Hepatocyte (in vitro differentiated cells): ENCODE measurements at places on chromosomes 12 and 14. TPM values are rescaled to one million over a fixed set of nuclear protein-coding genes. Genes with fewer than 3 reads are reported as not detected.
A peak's percentile ranks its signal among the peaks of the same experiment; 100 is the strongest.

GRCh38 chr12:18151036-18151435 is 61.0 kb upstream of the RERGL start:
- H3K27me3 ChIP-seq, result no peaks in the 10 kb centered on the region
- H3K4me1 ChIP-seq, result no peaks in the 10 kb centered on the region
- H3K4me3 ChIP-seq, result no peak overlapping the region
- H3K27ac ChIP-seq, result no peak overlapping the region
- no peaks in the 10 kb centered on the region for H3K36me3 ChIP-seq

GRCh38 chr12:26136688-26137087 is 11.9 kb upstream of the BHLHE41 start:
- H3K27ac ChIP-seq, result no peak overlapping the region
- no peaks in the 10 kb centered on the region for H3K36me3 ChIP-seq
- H3K4me1 ChIP-seq, result no peaks in the 10 kb centered on the region
- no peak for DNase-seq
- H3K4me3 ChIP-seq, result no peak overlapping the region

DNA sequence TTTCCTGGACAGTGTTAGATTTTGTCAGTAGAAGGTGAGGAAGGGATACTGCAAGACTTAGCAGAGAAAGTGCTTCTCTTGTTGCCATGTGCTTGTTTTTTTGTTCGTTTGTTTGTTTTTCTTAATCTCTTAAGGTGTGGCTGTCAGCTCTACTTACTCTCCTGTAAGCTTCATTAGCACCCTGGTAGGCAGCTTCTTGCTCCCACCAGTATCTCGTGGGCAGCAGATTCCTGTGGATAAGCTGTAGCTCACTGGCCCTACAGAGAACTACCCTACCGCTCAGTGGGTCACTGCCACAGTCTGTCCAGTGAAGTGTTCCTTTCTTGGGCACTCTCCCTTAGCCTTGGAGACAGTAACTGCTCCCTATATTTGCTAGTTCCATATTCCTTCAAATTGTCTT is 30.1 kb downstream of the VRK1 start:
- no peaks in the 10 kb centered on the region for H3K27me3 ChIP-seq
- no peak for DNase-seq
- no peak overlapping the region for H3K4me3 ChIP-seq
- H3K27ac ChIP-seq, result no peak overlapping the region
- H3K4me1 ChIP-seq, result no peaks in the 10 kb centered on the region
- no peaks in the 10 kb centered on the region for H3K36me3 ChIP-seq

- H3K36me3 ChIP-seq, result no peaks in the 10 kb centered on the region
- peaks cover 7% of the 10 kb centered on the region for H3K4me1 ChIP-seq
- no peak for DNase-seq
- H3K27me3 ChIP-seq, result no peaks in the 10 kb centered on the region
Measured at GRCh38 chr12:66624806-66625205, 54.1 kb downstream of the GRIP1 start.

DNA sequence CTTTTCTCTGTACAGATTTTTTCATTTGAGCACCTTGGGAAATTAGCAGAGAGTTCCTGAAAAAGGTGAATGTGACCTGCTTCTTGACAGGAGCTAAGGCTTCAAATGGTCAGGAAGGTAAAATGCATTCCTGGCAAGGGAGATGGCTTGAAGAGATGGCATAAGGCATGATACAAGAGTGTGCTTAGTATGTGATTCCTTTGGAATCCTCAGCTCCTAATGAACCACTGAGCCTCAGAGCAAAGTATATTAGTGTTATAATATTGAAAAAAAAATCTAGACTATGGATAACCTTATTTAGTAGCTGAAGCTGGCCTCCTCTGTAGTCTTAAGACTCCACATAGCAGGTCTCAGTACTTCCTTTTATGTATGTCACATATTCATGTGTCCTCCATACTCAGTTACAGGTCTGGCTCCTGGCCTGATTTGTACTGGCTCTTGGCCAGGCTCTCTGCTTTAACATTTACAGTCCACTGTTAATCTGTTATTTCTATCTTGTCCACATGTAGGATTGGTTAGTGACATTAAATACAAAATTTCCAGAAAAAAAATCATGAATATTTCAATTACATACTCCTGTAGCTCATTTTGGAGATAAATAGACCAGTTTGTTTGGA is 17.9 kb downstream of the TOGARAM1 start:
- no peak overlapping the region for H3K4me3 ChIP-seq
- no peak for DNase-seq
- no peaks in the 10 kb centered on the region for H3K36me3 ChIP-seq
- no peak overlapping the region for H3K27ac ChIP-seq

DNA sequence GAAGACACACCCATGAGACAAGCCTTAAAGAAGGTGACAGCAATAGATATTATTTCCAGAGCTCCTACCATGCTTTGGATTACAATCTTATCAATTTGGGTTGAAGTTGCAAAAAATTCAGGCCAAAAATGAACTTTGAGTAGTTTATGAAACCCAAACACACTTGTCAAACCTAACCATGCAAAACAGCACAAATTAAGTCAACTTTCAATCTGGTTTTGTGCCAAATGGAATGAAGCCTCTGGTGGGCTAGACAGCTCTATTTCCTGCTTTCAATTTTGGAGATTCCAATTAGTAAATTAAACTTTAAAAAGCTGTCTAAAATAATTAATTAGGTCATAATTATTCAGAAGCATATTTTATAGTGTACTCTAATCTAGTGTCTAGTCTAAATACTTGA is 203.4 kb downstream of the SYT1 start:
- H3K4me3 ChIP-seq, result no peak overlapping the region
- no peaks in the 10 kb centered on the region for H3K27me3 ChIP-seq
- no peaks in the 10 kb centered on the region for H3K36me3 ChIP-seq

DNA sequence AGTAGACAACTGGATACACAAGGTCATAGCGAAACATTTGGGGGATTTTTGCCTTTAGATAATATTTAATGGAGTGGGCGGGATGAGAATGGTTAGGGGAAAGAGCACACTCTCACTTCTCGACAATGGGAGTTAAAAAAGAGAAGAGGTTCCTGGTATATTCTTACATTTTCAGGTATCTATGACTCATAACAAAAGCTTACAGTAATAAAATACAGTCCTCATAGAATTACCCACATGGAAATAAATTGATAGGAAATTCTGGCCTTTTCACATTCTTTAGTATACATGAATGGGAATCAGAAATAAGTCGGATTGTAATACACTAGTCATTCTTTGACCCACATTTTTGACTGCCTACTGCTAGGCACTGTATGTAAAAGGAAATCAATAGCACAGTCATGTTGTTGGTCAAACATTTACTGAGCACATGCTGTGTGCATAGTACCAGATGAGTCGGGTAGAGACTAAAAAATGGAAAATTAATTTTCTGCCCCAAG is 8.2 kb upstream of the CRADD start:
- DNase-seq, result no peak
- no peaks in the 10 kb centered on the region for H3K36me3 ChIP-seq
- no peaks in the 10 kb centered on the region for H3K27me3 ChIP-seq
- H3K4me3 ChIP-seq, result no peak overlapping the region
- H3K4me1 ChIP-seq, result no peaks in the 10 kb centered on the region

- no peaks in the 10 kb centered on the region for H3K36me3 ChIP-seq
- H3K4me3 ChIP-seq, result no peak overlapping the region
- H3K27ac ChIP-seq, result peak overlapping the region; percentile 79
- peaks cover 24% of the 10 kb centered on the region for H3K4me1 ChIP-seq
Measured at GRCh38 chr12:6084261-6084968, 40.1 kb downstream of the VWF start.

GRCh38 chr12:48861111-48861510 is 4.6 kb downstream of the RND1 start:
- no peaks in the 10 kb centered on the region for H3K27me3 ChIP-seq
- H3K27ac ChIP-seq, result no peak overlapping the region
- H3K4me1 ChIP-seq, result no peaks in the 10 kb centered on the region
- H3K4me3 ChIP-seq, result no peak overlapping the region

DNA sequence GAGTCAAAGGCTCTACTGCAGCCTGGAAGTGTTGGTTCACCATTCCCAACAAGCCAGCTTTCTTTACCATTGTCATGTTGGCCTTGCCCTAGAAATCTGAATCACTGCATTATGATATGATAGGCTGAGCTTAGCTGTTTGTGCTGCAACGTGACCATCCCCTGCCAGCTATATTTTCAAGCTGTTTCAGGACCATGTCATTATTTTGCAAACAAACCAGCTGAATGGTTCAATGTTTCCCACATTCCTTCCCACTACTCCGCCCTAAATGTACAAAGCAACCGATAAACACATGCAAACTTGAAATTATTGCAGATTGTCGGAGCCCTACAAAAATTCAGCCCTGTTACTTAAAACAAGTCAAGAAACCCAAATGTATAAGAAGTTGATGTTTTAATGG is 136.1 kb downstream of the KICS2 start:
- no peaks in the 10 kb centered on the region for H3K36me3 ChIP-seq
- no peak for DNase-seq
- no peaks in the 10 kb centered on the region for H3K27me3 ChIP-seq
- peaks cover 4% of the 10 kb centered on the region for H3K4me1 ChIP-seq
- no peak overlapping the region for H3K27ac ChIP-seq

DNA sequence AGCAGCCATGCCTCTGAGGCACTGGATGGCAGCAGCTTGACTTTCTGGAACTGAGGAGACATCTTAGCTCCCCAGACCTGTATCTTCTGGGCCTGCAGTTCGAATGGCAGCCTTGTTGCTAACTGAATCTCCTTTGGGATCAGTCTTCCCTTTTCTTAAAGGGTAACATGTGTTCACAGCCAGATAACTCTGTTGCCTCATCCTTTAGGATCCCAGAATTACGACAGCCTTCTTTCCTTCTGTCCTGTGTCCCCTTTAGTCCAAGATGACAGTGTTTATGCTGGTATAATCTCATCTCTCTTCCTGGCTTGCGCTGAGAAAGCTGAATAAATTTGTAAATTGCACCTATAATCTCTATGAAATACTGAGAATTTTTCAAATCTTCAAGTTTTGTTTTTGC is 9.1 kb upstream of the ERC1 start:
- no peaks in the 10 kb centered on the region for H3K4me1 ChIP-seq
- H3K27ac ChIP-seq, result no peak overlapping the region
- H3K36me3 ChIP-seq, result no peaks in the 10 kb centered on the region
- H3K27me3 ChIP-seq, result no peaks in the 10 kb centered on the region
- H3K4me3 ChIP-seq, result no peak overlapping the region
- DNase-seq, result no peak

- no peak overlapping the region for H3K4me3 ChIP-seq
- no peak overlapping the region for H3K27ac ChIP-seq
- H3K36me3 ChIP-seq, result no peaks in the 10 kb centered on the region
- H3K27me3 ChIP-seq, result no peaks in the 10 kb centered on the region
Measured at GRCh38 chr14:22464422-22465142, 124.4 kb downstream of the DAD1 start.

GRCh38 chr14:22319526-22320361 is 269.3 kb downstream of the DAD1 start:
- no peaks in the 10 kb centered on the region for H3K27me3 ChIP-seq
- DNase-seq, result peak; percentile 80
- no peak overlapping the region for H3K4me3 ChIP-seq
- no peaks in the 10 kb centered on the region for H3K4me1 ChIP-seq
- no peaks in the 10 kb centered on the region for H3K36me3 ChIP-seq

DNA sequence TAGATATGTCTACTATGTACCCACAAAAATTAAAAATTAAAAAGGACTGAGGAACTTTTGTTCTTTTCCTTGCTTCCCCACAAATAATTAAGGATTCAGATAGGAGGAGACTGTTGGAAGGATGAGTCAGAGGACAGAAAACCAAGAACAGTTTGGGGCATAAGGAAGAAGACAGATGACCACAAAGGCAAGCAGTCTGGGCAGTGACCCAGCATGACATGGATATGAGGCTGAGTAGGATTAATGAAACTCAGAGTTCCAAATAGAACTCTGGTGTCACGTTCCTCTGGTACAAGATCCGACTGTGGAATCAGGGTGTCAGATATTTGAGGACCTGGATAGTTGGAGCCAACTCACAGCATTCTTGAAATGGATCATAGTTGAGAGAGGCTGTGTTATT is 89.3 kb upstream of the SLC38A4 start:
- no peaks in the 10 kb centered on the region for H3K27me3 ChIP-seq
- no peak overlapping the region for H3K4me3 ChIP-seq
- no peak overlapping the region for H3K27ac ChIP-seq
- DNase-seq, result no peak
- no peaks in the 10 kb centered on the region for H3K36me3 ChIP-seq

Gene PPM1H
- total RNA-seq, result 19.6 and 21.8 TPM in 2 replicates

Gene OAS2
- 0.44 and 0.50 TPM in 2 replicates for total RNA-seq

Gene MORN3
- total RNA-seq, result 0.27 and 0.68 TPM in 2 replicates

Gene GLT8D2
- 24.8 and 30.8 TPM in 2 replicates for total RNA-seq

Gene ANKRD33
- total RNA-seq, result not detected in 2 replicates

Gene EFS
- 9.7 and 10.2 TPM in 2 replicates for total RNA-seq

Gene PRH2
- not detected in 2 replicates for total RNA-seq
